ENCODE measurements at places on chromosomes 12 and 14.

- no peak for DNase-seq
Measured at GRCh38 chr14:68781161-68782021, 11.5 kb downstream of the ZFP36L1 start.

- DNase-seq, result no peak
Measured at GRCh38 chr12:48145981-48146380, 11.3 kb downstream of the ASB8 start.

DNA sequence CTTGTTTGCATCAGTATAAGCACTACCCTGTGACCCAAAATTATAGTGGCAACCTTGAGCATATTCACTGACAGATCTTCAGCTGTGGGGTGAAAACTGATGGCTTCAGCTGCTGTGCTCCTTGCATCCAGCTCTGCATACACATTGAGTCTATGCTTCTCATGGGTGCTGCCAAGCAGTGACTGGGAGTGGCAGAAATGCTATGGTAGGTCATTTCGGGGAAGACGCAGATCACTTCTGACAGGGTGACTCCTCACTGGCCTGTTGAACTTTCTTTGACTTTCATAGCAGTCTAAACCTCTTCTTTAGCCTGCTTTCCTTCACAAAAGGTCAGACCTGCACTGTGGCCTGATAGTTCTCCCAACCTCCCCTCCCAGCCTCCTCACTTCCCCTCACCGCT is 5.6 kb upstream of the ALDH1L2 start:
- DNase-seq, result no peak

GRCh38 chr12:78804262-78804661 is 60.3 kb upstream of the SYT1 start:
- DNase-seq, result no peak

GRCh38 chr12:18054925-18055619 is 34.9 kb downstream of the RERGL start:
- DNase-seq, result no peak

DNA sequence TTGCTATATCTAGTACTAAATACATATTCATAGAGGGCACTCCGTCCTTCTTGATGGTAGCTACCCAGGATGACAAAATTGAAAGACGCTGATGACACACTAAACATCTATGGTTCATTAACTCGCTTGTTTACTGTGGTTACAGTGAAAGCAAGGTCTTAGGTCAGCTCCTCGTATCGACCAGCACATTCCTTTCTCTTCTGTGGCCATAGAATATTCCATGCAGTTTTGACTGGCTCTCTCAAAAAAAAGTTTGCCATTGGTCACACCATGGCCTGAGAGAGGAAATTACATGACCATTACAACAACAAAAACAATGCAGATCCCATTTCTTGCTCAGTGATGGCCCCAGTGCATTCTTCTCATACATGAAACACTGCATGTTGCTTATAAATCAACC is 411.4 kb upstream of the SOX5 start:
- DNase-seq, result no peak

DNA sequence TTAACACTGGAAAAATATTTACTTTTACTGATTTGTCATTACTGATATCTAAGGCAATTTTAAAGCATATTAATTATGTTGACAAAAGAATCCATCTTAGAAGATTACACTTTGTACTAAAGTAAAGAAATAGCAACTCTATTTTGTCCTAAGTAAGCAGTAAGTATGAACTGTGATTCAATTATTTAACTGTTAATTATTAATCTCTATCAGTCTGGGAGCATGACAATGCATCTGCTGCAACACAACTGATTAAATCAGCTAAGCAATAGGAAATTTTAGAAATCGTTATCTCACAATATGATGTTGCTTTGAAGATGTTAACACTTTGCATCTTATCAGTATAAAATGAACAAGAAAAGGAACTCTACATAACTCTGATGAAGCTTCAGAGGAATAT is 172.3 kb downstream of the DPY19L2 start:
- no peak for DNase-seq

- no peak for DNase-seq
Measured at GRCh38 chr12:110849221-110849620, 2.4 kb downstream of the CCDC63 start.

DNA sequence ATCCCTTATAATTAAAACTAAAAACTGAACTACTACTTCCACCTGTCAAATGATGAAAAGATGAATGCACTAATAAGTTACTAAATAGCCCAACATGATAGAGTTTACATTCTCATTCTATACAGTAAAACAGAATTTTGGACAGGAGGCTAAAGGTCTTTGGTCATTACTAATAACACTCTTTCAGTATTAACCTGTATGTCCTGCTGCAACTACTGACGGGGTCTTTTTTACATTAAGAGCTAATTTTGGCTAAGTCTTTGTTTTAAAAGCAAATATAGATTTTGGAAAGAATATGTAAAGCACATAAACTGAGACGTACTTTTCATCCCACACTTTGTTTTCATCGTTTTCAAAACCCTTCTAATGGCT is 175.4 kb upstream of the CDKN3 start:
- no peak for DNase-seq

- DNase-seq, result peak; percentile 84
Measured at GRCh38 chr14:65170768-65171507, 68.6 kb upstream of the MAX start.

GRCh38 chr12:27332714-27333402 is at the start of gene BMAL2:
Gene BMAL2 (plus strand): TSS chr12:27332836. CDS start chr12:27333073, 237 bp downstream.
- DNase-seq, result peak; percentile 74

DNA sequence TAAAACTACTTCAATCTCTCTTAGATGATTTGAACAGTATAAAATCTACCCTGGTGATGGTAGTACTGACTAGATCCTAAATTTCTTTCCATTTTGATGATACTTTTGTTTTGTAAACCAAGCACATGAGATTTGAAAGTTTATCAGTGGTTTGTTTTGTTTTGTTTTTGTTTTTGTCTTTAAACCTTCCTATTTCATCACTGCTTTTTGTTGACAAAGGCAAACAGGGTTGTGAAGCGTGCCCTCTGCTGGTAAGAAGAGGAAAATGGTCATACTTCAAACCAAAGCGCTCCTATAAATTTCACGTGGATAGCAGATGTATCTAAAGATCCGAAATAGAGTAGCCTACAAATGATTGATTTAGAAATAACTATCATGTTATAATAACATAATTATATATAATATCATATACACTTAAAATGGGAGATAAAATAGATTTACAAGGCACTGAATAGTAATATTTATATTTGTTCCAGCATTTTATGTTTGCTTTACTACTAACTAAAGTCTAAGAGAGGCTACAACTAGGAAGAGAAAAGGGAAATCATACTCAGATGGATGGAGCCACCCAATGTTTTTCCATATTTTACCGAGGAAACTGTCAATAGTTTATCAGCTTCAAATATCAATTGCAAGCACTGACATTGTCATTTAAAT is 254.0 kb upstream of the USP15 start:
- DNase-seq, result peak; percentile 74

All from suppressor macrophage treated with lipopolysaccharide for 1 hour (primary cell).